Left cardiac atrium (tissue), 4 donors: ENCODE measurements at places on chromosomes 5 and 9.
A peak's percentile ranks its signal among the peaks of the same experiment; 100 is the strongest.

DNA sequence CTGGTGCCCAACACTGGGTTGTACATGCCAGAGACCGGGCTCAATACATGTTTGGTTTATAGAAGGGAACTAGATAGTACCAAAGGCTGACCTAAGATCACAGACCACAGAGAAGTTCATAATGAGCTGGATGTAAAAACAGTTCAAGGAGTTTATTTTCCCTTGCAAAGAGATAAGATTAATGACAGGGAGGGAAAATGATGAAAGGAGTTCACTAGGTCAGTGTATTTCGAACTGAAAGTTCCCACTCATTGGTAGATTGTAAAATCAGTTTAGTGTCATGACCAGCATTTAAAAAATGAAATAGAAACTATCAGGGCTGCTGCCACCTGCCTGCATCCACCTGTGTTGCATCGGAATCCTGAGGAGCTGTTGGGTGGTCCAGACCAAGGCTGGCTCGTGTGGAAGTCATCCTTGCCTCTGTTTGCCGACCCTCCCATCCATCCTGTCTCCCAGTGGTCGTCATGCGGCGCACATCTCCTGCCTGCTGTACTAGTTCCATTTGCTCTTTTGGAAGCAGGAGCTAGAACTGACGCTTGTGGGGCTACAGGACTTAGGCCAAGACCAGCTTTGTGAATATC, 21.1 kb downstream of the TBC1D2 start:
- no peak for DNase-seq

DNA sequence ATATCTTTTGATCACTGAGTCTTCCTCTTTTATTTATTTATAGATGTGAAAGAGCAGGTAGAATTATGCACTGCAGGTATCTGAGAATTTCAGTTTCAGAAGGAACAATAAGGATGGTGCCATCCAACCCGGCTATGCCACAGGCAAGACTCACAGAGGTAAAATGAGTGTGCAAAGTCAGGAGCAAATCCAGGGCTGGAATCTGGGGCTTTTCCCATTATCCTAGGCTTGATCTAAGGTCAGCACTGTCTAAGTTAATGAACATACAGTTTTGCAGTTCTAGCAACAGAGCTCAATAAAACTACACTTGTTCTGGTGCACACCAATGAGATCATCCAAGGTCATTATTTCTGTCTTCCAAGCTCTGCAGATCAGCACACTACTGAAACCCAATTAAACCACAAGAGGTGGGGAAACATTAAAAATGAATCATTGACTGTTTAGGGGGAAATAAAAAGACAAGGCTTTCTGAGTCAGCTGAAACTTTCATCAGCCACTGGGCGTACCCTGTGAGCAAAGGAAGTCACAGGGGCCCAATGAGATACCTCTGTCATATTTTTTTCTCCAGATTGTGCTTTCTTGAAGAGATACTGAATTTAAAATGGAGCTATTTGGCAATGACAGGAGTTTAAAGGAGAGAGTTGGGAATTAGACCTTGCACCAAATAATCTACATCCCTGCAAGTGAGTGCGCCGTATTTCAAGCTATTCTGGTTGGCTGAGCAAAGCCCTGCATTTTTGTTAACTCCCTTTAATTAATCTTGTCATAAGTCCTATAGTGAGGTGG, 662.2 kb upstream of the ZNF608 start:
- DNase-seq = peak; percentile 22

DNA sequence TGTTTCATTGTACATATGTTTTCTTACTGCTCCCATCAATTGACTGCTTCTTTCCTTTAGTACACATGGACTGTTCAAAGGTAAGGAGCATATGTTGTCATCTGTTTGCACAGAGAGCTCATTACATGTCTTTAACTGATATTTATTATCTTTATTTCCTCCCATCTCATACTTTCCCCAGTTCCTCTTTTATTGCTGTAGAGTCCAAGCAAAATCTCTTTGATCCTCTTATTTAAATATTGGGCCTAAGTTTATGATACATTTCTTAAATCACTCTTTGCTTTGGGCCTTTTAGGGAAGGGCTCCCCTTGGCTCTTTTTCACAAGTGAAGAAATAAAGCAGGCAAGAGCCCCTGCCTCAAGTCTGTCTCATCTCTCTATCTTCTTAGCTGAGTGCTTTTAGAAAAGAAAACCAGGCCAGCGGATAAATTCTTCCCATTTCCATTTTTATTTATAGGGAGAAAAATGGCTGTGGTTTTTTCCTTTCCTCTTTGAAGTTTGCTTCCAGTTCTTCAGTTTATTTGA, 152.4 kb downstream of the DOCK2 start:
- no peak for DNase-seq

GRCh38 chr5:151067632-151068432, 13.0 kb downstream of the TNIP1 start:
- no peak for DNase-seq

GRCh38 chr5:153584126-153584959, 93.9 kb downstream of the GRIA1 start:
- DNase-seq = no peak

GRCh38 chr5:102596951-102597350, 98.2 kb upstream of the SLCO6A1 start:
- no peak for DNase-seq
